ENCODE measurements at places on chromosomes 2 and 18.
A peak's percentile ranks its signal among the peaks of the same experiment; 100 is the strongest.

GRCh38 chr2:99442837-99443236, 47.0 kb downstream of the REV1 start:
- DNase-seq = no peak

- DNase-seq = no peak
Measured at GRCh38 chr2:235740821-235741220, 247.0 kb downstream of the AGAP1 start.

DNA sequence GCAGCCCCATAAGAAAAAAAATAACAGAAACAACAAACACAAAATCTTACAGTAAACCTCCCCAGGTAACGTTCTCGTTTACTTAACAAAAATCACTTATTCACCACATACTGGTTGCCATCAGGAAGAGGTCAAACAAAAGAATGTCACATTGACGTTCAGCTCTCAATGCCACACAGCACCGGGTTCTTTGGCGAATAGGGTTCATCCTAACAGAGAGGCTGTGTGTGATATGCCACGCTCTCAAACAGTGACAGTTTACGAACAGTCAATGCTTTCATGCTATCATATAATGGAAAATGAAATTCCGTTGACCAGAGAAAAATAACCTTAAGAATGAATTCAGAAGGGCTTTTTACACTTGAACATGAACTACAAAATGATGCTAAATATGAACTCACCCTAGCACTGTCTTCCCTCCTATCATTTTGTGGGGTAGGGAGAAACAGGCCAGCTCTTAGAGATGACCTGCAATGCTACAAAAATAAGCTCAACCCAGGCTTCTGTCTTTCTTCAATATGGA, 2.0 kb downstream of the TMEM163 start:
- DNase-seq = no peak

DNA sequence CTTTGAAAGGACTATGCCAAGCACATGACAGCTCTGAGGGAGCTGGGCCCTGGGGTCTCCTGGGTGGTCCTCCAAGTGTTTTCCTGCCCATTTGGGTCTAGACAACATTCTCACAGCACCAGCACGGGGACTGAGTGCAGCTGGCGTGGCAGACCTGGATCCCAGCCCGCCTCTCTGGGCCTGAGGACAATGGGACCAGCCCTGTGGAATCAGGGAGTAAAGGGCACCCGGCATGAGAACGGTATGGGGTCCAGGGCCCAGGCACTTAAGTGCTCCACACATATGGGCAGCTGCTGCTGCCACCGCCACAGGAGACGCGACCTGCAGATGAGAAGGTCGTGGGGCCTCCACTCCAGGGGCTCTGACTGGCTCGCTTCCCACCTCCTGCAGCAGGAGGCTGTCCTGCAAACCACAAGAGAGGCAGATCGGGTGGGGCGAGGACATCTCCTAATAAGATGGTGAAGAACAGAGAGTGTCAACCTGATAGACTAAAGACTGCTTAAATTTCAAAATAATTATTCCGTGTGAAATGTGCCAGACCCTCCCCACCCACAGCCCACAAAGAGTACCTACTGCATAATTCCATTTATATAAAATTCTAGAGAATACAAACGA, 46.3 kb downstream of the FAM178B start:
- peak; percentile 36 for DNase-seq

- DNase-seq = no peak
Measured at GRCh38 chr2:34147780-34148179, 548.7 kb upstream of the FAM98A start.

- peak; percentile 79 for DNase-seq
Measured at GRCh38 chr2:190506666-190507065, 27.9 kb downstream of the NEMP2 start.

DNA sequence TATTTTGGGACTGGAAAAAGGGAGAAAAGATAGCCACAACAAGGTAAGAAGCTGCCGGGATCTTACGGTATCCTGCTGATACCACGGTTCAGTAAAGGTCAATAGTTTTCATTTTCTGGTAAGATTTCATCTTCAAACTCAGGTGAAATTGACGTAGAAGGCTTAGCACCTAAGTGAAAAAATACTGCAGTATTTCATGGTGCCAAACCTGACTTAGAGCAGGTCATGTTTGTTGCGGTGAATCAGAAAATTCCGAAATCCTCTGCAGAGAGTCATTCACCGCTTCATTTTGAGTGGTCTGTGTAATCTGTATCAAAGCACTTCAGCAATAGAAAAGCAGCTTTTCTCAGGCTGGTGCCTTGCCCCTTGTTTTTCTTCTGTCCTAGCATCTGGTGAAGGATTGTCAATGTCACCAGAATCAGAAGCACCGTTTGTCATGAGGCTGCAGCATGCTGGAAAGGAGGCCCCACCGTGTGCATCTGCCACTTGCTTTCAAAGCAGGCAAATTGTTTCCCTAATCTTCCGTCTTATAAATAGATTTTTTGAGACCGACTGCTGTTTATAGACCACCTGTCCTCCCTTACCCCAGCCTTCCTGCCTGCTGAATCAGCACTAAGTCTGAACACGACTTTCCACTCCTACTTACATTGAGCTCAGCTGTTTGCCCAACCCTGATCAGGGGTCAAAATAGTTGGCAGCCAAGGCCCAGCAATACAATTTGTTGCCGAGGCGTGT, 156.3 kb downstream of the EML6 start:
- DNase-seq = no peak

DNA sequence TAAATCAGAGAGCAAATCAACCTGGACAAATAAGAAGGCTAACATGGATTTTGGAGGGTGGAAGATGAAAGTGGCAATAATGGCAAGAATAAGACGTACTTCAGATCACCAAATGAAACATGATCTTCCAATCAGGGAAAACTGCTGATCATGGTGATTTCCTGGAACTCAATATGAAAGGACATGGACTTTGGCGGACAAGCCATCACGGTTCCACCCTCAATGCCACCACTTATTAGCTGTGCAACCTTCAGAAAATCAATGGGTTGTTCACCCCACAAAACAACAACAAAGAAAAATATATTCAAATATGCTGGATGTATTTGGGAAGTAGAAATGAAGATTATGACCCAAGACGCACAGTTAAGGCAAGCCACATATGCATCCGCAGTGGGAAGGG, 81.7 kb downstream of the PPP1R1C start:
- DNase-seq = no peak

- no peak for DNase-seq
Measured at GRCh38 chr18:10374636-10375293, 79.7 kb upstream of the APCDD1 start.

- DNase-seq = no peak
Measured at GRCh38 chr2:121919803-121920202, 164.4 kb downstream of the TSN start.

GRCh38 chr2:39689272-39689841, 23.6 kb downstream of the TMEM178A start:
- DNase-seq = no peak

- DNase-seq = no peak
Measured at GRCh38 chr2:239249776-239250175, 151.0 kb downstream of the HDAC4 start.

- no peak for DNase-seq
Measured at GRCh38 chr2:239195318-239195871, 205.4 kb downstream of the HDAC4 start.

GRCh38 chr2:27085673-27086089, 891 bp upstream of the KHK start:
- no peak for DNase-seq

- no peak for DNase-seq
Measured at GRCh38 chr18:39647627-39648534, 2082.3 kb upstream of the CELF4 start.

DNA sequence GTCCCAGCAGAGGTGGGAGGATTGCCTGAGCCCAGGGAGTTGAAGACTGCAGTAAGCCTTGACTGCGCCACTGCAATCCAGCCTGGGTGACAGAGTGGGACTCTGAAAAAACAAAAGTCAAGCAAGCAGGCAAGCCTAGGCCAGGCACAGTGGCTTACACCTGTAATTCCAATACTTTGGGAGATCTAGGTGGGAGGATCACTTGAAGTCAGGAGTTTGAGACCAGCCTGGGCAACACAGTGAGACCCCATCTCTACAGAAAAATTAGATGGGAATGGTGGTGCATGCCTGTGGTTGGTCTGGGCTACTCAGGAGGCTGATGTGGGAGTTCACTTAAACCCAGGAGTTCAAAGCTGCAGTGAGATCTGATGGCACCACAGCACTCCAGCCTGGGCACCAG, 28.6 kb downstream of the STARD7 start:
- DNase-seq = no peak

DNA sequence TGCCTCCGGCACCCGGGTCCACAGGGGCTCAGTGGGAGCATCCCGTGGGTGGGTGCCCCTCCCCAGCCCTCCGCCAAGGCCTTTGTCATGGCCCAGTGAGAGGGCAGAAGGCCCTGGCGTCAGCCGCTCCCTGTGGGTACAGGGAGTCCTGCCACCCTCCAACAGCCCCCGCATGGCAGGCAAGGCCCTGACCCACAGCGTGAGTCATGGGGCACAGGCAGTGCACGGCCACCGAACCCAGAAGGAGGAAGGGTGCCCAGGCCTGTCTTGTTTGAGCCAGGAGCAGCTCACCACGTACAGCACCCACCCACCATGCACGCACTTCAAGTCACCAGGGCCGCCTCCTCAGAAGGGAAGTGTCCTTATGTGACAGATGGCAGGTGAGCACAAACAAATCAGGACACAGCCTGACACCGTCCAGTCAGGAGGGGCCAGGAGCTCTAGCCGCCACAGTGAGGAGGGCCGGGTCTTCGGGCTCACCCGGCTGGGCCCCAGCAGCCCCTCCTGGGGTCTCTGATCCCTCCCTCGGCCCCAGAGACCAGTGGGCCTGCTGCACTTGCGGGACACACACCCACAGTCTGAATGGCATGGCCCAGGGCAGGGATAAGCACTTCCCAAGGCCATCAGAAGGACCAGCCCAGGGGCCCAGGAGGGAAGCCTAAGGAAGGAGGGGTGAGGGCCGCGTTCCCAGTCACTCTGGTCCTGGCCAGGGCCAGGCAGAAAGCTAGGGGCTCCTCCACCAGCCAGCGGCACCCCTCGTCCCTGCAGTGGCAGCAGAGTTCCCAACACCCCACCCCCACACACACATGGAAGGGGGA, 25.8 kb downstream of the BIN1 start:
- no peak for DNase-seq

All from NCI-H1092 (cell line).